CD4-positive, alpha-beta T cell (primary cell): ENCODE measurements at places on chromosomes 3 and 15. TPM values are rescaled to one million over a fixed set of nuclear protein-coding genes. Genes with fewer than 3 reads are reported as not detected.

Gene BNC1
- total RNA-seq = not detected

Gene GLDN
- not detected for total RNA-seq

Gene ALDH1A2
- total RNA-seq = not detected

Gene ACSBG1
- total RNA-seq = 0.22 TPM

Gene RBP2
- total RNA-seq = not detected

Gene LMAN1L
- 0.93 TPM for total RNA-seq

Gene GABRB3
- not detected for total RNA-seq

Gene FAM219B
- total RNA-seq = 21.5 TPM

Gene COMMD2
- total RNA-seq = 46.8 TPM

Gene CACNA1D
- not detected for total RNA-seq

- no peak overlapping the region for H3K27ac ChIP-seq
- no peaks in the 10 kb centered on the region for H3K27me3 ChIP-seq
- DNase-seq = no peak
Measured at GRCh38 chr3:37909067-37909911, 47.6 kb downstream of the CTDSPL start.

DNA sequence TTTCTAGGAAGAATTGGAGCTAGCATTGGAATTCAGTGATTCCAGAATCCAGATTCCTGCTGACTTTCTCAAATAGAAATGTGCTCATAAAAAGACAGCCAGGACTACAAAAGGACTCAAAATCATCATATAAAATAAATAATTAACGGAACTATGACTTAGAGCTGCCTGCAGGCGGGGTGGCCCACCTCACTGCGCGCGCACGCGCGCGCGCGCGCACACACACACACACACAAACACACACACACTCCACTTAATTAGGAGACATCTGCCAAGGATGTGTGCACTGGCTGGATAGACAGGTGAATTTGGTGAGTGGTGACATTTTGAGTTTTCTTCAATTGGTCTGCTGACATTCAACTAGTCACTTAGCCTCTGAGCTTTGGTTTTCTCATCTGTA, 6.9 kb upstream of the MEX3B start:
- H3K27ac ChIP-seq = no peak overlapping the region
- H3K27me3 ChIP-seq = peaks cover 14% of the 10 kb centered on the region
- H3K4me3 ChIP-seq = no peak overlapping the region
- DNase-seq = no peak

GRCh38 chr3:14797731-14798130, 21.0 kb upstream of the FGD5 start:
- H3K27ac ChIP-seq = no peak overlapping the region
- H3K27me3 ChIP-seq = no peaks in the 10 kb centered on the region
- no peaks in the 10 kb centered on the region for H3K36me3 ChIP-seq
- H3K4me1 ChIP-seq = no peaks in the 10 kb centered on the region

DNA sequence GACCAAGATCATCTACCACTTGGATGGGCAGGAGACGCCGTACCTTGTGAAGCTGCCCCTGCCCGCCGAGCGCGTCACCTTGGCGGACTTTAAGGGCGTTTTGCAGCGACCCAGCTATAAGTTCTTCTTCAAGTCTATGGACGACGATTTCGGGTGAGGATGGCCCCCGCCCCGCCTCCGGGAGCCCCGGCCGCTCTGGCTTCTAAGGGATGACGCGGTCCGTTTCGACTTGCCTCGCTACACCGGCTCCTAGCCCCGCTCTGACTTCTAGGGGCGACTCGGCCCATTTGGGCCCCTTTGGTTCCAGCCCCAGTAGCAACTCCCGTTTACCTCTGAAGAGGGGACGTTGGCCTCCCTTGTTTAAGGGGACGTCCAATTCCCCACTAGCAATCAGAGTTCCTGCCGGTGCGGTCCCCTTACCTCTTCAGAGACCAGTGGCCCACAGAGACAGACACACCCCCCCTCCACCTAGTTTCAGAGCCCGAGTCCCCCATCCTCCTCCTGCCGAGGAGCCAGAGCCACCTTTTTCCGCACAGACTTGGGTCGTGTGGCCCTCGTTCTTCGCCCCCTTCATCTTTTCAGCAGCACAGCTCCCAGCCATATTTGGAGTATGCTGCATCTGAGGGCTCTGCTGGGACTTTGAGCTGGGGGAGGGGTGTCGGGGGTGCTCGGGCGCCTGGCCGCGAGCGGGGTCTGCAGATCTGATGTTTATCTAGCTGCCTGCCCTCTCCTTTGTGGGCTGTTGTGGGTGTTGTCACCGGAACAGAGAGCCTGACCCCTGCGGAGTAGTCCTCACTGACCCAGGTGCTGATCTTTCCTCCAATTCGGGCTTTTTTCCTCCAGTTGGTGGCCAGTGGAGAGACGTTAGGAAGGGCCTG, 706 bp downstream of the DVL3 start:
- H3K4me1 ChIP-seq = peaks cover 37% of the 10 kb centered on the region
- no peaks in the 10 kb centered on the region for H3K27me3 ChIP-seq
- H3K27ac ChIP-seq = no peak overlapping the region
- H3K36me3 ChIP-seq = no peaks in the 10 kb centered on the region
- no peak for DNase-seq

- H3K36me3 ChIP-seq = no peaks in the 10 kb centered on the region
- H3K27me3 ChIP-seq = peaks cover 13% of the 10 kb centered on the region
- peaks cover 14% of the 10 kb centered on the region for H3K4me1 ChIP-seq
- no peak overlapping the region for H3K27ac ChIP-seq
- DNase-seq = peak; percentile 48
- H3K4me3 ChIP-seq = peak overlapping the region; percentile 92
Measured at GRCh38 chr15:100350434-100351226, 8.9 kb upstream of the ADAMTS17 start.

GRCh38 chr3:170560296-170560695, 25.6 kb downstream of the SLC7A14 start:
- no peaks in the 10 kb centered on the region for H3K27me3 ChIP-seq
- H3K4me1 ChIP-seq = peaks cover 3% of the 10 kb centered on the region
- no peak overlapping the region for H3K4me3 ChIP-seq
- H3K27ac ChIP-seq = no peak overlapping the region

DNA sequence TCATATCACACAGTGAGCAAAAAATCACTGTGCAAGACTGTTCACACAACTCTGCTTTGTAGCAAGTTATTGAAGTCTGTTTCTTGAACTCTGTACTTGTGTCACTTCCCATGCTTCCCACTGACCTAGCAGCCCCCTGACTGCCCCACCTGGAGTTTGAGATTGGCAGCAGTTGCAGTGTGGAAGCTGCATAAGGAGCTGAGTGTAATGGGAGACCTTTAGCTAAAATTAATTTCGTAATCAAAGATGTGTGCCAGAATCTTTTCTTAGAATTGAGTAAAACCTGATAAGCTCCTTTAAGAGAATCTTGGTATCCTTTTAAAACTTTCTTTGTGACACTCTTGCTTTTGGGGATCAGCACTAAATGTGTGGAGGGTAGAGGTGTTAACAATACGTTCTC, 42.8 kb downstream of the NKIRAS1 start:
- H3K27me3 ChIP-seq = no peaks in the 10 kb centered on the region
- no peaks in the 10 kb centered on the region for H3K4me1 ChIP-seq
- no peak for DNase-seq
- no peak overlapping the region for H3K27ac ChIP-seq

- H3K27ac ChIP-seq = no peak overlapping the region
- H3K36me3 ChIP-seq = no peaks in the 10 kb centered on the region
- no peak overlapping the region for H3K4me3 ChIP-seq
- H3K4me1 ChIP-seq = peaks cover 2% of the 10 kb centered on the region
- H3K27me3 ChIP-seq = no peaks in the 10 kb centered on the region
Measured at GRCh38 chr15:95929232-95929846, 401.2 kb upstream of the NR2F2 start.

DNA sequence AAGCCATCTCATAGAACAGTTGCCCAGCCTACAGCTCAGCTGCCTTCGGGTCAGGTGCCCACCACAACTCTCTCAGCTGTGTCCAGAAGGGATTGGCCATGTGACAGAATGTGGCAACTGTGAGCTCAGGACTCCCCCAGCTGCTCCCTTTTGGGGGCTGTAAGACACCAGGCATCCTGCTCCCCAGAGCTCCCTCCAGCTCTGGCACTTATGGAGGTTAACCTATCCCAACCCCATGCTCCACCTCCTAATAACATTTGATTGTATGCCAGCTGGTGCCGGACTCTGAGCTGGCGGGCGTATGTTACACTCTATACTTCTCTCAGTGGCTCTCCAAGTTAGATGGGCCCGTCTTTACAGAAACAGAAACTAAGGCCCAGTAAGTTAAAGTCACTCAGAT, 222.8 kb downstream of the FAM43A start:
- DNase-seq = no peak
- H3K4me3 ChIP-seq = no peak overlapping the region
- no peaks in the 10 kb centered on the region for H3K36me3 ChIP-seq

- H3K27me3 ChIP-seq = no peaks in the 10 kb centered on the region
- no peak for DNase-seq
- H3K36me3 ChIP-seq = no peaks in the 10 kb centered on the region
- no peaks in the 10 kb centered on the region for H3K4me1 ChIP-seq
- H3K4me3 ChIP-seq = no peak overlapping the region
Measured at GRCh38 chr3:73868688-73869315, 244.1 kb upstream of the PDZRN3 start.

DNA sequence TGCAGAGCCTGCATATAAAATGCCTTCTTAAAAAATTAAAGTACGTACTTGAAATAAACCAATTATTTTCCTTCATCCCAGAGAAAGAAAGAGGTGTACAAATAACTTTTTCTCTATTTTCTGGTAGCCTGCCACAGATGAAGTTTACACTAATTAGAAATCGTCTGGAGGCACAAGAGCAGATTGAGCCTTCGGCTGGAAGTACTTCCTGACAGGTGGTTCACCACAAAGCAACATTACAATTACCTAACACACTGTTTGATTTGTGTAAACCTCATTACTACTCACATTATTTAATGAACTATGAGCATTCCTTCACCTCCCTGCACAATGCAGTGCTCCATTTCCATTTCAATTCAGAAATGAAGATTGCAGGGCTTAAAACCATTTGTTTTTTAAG, 856.1 kb downstream of the SI start:
- H3K36me3 ChIP-seq = no peaks in the 10 kb centered on the region
- H3K27me3 ChIP-seq = no peaks in the 10 kb centered on the region
- H3K4me1 ChIP-seq = no peaks in the 10 kb centered on the region

DNA sequence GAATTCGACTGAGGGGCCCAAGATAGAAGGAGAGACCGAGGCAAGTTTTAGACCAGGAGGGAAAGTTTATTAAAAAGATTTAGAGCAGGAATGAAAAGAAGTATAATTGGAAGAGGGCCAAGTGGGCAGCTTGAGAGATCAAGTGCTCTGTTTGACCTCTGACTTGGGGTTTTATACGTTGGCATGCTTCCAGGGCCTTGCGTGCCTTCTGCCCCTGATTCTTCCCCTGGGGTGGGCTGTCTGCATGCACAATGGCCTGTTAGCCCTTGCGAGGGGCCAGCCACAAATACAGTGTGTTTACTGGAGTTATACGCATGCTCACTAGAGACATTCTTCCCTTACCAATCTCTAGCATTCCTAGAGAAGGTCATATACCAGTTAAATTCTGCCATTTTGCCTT, 70.7 kb upstream of the LARS2 start:
- no peak overlapping the region for H3K27ac ChIP-seq
- no peaks in the 10 kb centered on the region for H3K4me1 ChIP-seq
- DNase-seq = no peak
- no peaks in the 10 kb centered on the region for H3K36me3 ChIP-seq
- H3K27me3 ChIP-seq = no peaks in the 10 kb centered on the region

DNA sequence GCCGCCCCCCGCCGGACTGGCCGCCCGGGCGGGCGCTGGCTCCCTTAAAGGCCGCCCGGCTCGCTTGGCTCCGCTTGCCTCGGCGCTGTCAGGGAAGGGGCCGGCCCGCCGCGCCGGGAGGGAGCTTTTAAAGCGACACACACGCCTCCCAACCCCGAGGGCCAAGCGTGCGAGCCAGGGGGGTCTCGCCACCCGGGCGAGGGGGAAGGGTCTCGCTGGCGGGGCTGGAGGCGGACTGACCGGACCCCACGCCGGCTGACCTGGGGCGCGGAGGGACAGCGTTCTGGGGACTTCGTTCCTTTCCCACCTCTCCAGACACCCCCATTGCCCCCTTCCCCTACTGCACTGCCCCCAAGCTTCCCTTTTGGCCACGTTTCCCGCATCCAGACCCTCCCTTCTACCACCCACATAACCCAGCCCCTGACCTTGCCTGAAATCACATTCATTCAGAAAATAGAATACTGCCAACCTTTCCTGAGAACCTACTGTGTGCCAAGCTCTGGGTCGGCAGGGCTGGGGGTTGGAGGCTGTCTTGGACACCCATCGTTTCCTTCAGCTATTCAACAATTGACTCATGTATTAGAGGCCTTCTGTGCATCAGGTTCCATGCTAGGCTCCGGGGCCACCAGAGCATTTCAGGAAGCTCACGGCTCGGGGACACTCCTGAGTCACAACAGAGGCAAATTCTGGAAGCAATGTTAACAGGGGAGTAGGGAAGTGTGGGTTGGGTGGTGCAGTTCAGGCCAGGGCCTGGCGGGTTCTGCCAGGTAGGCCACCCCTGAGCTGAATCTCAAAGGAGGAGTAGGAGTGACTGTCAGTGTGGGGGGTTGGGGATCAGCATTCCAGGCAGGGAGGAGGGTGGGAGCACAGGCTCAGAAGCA, at the start of gene INSYN1:
Gene INSYN1 (minus strand): TSS at position 102 of the 881 bp plus-strand sequence. CDS start 2,221 bp downstream, outside the sequence.
- peaks cover 25% of the 10 kb centered on the region for H3K27me3 ChIP-seq
- H3K36me3 ChIP-seq = no peaks in the 10 kb centered on the region
- H3K4me1 ChIP-seq = peaks cover 4% of the 10 kb centered on the region

GRCh38 chr3:61648481-61648880, 87.1 kb downstream of the PTPRG start:
- H3K27ac ChIP-seq = no peak overlapping the region
- no peaks in the 10 kb centered on the region for H3K4me1 ChIP-seq
- no peaks in the 10 kb centered on the region for H3K36me3 ChIP-seq
- H3K27me3 ChIP-seq = no peaks in the 10 kb centered on the region
- H3K4me3 ChIP-seq = no peak overlapping the region

- no peak overlapping the region for H3K4me3 ChIP-seq
- no peaks in the 10 kb centered on the region for H3K27me3 ChIP-seq
- DNase-seq = no peak
Measured at GRCh38 chr3:132543011-132543739, 53.9 kb upstream of the ACKR4 start.

- DNase-seq = no peak
- no peak overlapping the region for H3K4me3 ChIP-seq
- H3K27ac ChIP-seq = no peak overlapping the region
- no peaks in the 10 kb centered on the region for H3K4me1 ChIP-seq
Measured at GRCh38 chr3:122928396-122929187, 99.0 kb downstream of the SEMA5B start.

- H3K4me3 ChIP-seq = no peak overlapping the region
- H3K27ac ChIP-seq = no peak overlapping the region
- H3K27me3 ChIP-seq = no peaks in the 10 kb centered on the region
- H3K36me3 ChIP-seq = peaks cover 67% of the 10 kb centered on the region
- DNase-seq = no peak
Measured at GRCh38 chr3:124993466-124993865, 58.9 kb upstream of the MUC13 start.

DNA sequence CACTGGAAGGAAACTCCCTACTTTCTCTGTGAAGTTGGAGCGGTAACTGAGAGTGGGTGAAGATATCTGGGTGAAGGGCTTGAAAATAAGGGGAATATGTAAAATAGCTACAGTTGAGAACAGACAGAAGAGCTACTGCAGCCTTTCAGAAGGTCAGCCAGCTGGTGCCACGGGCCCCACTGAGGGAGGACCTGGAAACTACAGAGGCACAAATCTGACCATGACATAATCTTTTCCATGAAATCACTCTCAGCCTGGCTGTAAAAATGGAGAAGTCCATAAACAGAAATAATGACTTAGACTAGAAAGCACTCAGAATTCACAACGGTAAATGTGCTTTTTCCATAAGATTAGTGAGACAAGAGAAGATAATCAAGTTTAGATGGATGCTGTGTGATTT, 46.4 kb downstream of the ST3GAL6 start:
- H3K27ac ChIP-seq = no peak overlapping the region
- no peak for DNase-seq
- H3K4me3 ChIP-seq = no peak overlapping the region
- H3K36me3 ChIP-seq = no peaks in the 10 kb centered on the region
